ENCODE measurements at places on chromosomes 2 and 18.

GRCh38 chr2:47034973-47035609 lies 119.5 kb upstream of the MCFD2 start:
- no peak for DNase-seq

DNA sequence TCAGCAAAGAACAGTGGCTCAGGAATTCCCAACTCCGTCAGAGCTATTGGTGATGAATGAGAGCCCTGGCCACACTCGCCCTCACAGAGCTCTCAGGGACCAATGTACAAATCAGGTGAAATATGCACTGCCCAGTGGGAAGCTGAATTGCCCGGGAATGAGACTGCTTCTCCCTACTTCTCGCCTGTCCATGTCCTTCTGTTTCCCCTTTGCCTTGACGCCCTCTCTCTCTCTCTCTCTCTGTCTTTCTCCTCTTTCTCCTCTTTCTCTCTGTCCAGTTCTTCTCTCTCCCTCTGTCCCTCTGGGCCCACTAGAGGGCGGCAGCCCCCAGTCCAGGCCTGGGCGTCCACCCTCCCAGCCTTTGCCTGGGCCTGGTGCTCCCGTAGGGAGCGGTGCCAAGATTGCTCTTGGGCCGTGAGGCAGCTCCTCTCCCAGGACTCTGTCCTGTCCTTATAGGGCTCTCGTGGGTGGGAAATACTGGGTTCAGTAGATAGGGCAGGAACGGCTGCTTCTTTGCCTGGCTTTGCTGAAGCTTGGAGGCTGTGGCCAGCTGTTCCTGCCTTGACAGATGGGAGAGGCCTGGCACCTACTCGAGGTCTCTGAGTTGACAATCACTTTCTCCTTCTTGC lies 28.4 kb upstream of the PUM2 start:
- peak; percentile 51 for DNase-seq

GRCh38 chr18:34929336-34929780 lies 111.9 kb upstream of the MAPRE2 start:
- peak; percentile 9 for DNase-seq

DNA sequence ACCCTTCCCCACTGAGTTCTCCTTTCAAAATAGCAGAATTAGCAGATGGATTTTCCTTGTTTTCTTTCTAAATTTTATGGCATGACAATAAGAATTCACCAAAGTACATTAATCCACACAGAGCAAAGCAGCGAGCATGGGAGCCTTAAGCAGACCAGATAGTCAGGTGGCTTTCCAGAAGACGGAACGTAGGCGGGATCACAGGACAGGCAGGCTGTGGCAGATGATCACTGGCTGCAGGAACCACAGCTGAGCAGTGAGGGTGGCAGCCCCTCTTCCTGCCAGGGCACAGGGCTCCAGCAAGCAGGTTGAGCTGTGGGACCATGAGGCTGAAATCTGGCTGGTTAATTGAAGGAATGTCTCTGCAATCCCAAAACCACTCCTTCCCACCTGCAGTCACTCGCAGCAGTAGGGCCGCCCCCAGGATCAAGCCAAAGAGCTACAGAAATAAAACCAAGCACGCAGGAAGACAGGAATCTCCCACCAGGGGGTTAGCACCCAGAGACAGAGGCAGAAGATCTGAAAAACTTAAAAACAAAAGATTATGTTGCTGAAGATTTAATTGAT lies 259.9 kb downstream of the EIPR1 start:
- DNase-seq, result no peak

- DNase-seq, result no peak
These were observed 77.3 kb downstream of the LPIN2 start for GRCh38 chr18:2935438-2936192.

DNA sequence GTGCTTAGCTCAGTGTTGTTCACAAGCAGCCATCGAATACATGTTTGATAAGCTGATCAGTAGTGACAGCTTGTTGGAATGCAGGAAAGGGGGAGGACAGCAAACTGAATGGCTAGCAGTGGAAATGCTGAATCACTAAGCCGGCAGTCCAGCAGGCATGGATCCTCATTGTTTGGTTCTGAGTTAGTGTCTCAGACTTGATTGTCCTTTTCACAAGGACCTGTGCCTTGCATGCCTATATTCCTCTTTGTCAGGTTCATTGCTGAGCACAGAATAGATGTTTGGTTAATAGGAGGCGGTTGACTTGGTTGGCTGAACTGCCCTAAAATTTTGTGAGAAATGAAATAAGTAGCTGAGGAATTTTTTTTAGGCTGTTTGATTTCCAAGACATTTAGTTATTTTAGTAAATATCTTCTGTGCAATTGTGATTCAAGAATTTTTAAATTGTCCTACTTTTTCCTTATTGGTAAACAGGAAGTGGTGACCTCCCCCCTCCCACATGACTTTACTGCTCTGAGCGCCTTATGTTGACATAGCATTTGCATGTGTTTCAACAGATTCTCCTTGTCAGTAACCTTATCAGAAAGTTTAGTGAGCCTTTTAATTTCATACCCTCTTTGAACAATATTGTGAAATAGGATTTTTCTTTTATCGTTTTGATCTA lies 21.4 kb upstream of the STON1 start:
- DNase-seq, result no peak

DNA sequence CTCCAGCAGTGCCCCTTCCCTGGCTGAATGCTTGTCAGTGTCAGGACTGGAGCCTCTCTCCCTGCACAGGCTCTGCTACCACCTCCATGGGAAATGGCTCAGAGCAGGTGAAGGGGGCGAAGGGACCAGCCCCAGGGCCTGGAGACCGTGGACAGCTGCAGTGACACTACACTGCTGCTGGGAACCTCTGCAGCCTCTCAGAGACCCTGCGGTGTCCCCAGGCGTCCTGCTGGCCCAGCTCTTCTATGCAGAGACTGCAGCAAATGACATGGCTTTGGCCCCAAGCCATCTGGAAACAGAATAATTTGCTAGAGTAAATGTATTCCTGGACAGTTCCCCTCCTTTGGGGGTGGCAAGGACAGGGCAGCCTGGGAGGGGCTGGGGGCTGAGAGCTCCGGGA lies 53.2 kb downstream of the CIB4 start:
- DNase-seq, result no peak

GRCh38 chr2:136301006-136301405 lies 183.1 kb upstream of the CXCR4 start:
- DNase-seq, result no peak

DNA sequence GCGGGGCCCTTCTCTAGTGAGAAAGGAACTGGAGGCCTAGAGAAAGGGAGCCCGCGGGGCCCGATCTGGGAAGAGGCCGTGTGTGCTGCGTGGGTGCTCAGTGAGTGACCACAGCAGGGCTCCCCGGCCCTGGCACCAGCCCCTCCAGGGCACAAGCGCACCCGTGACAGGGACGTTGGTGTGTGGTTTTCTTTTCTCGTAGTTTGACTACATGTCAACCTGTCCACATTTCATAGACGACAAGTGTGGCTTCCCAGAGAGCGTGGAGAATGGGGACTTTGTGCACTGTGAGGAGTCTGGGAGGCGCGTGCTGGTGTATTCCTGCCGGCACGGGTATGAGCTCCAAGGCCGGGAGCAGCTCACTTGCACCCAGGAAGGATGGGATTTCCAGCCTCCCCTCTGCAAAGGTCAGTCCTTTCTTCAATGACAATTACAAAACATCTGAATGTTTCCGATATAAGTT lies 83.1 kb downstream of the TPO start:
- DNase-seq, result no peak

GRCh38 chr18:50686409-50686808 lies 126.5 kb downstream of the MAPK4 start:
- DNase-seq, result no peak

- DNase-seq, result no peak
These were observed 102.2 kb downstream of the LRRC30 start for GRCh38 chr18:7333025-7333562.

GRCh38 chr2:203476881-203477280 lies 58.2 kb downstream of the RAPH1 start:
- no peak for DNase-seq

DNA sequence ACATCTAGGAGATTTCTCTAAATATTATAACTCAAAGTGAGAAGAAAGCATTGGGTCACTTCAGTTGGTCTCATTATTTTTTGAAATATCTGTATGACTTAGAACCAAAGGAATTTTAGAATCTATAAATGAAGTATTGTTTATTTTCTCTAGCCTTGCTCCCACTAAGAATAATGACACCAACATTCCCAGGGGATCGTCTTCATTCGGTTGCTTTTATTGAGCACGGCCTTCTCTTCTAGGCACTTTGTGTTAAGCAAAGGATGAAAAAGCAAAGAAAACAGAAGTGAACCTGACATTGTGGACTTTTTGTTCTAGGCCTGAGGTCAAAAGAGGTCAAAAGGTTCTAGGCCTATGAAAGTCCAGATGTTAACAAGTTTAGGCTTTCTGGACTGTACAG lies 231.9 kb downstream of the GALR1 start:
- no peak for DNase-seq

GRCh38 chr2:48527226-48527885 lies 2.6 kb upstream of the STON1 start:
- DNase-seq, result no peak

GRCh38 chr2:239462191-239462515 lies 61.3 kb upstream of the HDAC4 start:
- no peak for DNase-seq

- DNase-seq, result no peak
These were observed 33.6 kb downstream of the TWIST2 start for GRCh38 chr2:238881353-238882081.

GRCh38 chr2:164952057-164952702 lies 3.1 kb downstream of the SLC38A11 start:
- no peak for DNase-seq

- no peak for DNase-seq
These were observed 31.4 kb upstream of the TAF1B start for GRCh38 chr2:9811679-9812511.

- DNase-seq, result peak; percentile 27
These were observed 132.7 kb upstream of the XPO1 start for GRCh38 chr2:61670591-61671501.

GRCh38 chr2:235171550-235172031 lies 219.8 kb downstream of the SH3BP4 start:
- DNase-seq, result no peak

GRCh38 chr2:156333274-156333950 lies 891 bp upstream of the NR4A2 start:
- DNase-seq, result no peak

- DNase-seq, result no peak
These were observed 14.0 kb downstream of the USP34 start for GRCh38 chr2:61456746-61457420.

- DNase-seq, result no peak
These were observed 25.5 kb upstream of the CTNNA2 start for GRCh38 chr2:79487399-79487798.

DNA sequence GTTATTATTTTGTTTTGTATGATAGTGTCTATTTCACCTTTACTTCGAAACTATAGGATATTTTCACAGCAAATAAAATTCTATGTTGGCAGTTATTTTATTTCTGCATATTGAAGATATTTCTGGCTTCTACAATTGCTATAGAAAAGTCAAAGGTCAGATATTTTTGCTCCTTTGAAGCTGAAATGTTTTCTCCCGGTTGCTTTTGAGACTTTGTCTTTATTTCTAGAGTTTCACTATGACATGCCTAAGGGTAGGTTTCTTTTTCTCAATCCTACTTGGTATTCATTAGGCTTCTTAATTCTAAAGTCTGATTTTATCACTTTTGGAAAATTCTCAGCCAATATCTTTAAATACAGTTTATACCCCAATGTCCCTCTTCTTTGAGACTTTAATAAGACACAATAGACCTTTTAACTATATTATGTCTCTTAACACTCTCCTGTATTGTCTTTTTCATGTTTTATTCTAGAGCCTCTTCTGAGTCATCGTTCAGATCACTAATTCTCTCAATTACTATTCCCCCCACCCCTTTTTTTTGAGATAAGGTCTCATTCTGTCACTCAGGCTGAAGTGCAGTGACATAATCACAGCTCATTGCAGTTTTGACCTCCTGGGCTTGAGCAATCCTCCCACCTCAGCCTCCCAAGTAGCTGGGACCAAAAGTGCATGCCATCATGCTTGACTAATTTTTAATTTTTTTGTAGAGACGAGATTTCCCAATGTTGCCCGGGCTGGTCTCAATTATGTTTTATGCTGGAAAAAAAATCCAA lies 50.5 kb downstream of the USP37 start:
- no peak for DNase-seq

- DNase-seq, result no peak
These were observed 12.9 kb upstream of the GAL3ST2 start for GRCh38 chr2:241763551-241764274.

DNA sequence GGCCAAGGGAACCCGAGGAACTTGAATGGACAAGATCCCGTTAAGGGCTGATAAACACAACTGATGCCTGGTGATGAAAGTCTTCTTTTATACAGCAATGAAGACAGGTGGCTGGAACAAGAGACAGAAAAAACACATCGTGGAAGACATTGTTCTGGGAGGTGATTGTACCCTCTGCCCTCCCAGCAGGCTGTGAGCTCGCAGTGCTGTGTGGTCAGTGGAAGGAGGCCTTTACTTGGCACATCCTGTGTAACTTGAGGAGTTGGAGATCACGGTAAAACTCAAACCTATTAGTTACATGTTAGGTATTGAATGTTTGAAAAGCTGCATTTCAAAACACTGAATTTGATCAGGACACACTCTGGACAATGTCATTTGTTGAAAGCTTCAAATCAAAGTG lies 249.9 kb upstream of the EPAS1 start:
- DNase-seq, result no peak

GRCh38 chr2:202442882-202443281 lies 66.8 kb downstream of the BMPR2 start:
- DNase-seq, result no peak

DNA sequence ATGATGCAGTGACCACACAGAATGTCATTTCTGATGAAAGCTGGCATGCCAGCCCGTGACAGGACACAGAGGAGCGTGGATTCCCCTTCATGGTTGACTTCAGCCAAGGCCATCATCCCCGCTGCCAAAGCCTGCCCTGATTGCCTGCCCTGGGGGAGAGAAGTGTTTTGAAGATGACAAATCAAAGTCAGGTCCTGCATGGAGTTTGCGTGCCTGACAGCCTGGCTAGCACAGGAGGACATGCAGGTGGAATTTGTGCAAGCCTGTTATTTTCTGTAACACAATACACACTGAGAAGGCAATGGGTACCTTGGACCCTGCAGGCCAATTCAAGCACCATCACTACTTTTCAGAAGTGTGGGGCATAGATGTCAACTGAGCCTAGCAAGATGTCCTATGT lies 5.4 kb upstream of the IL1R2 start:
- no peak for DNase-seq

DNA sequence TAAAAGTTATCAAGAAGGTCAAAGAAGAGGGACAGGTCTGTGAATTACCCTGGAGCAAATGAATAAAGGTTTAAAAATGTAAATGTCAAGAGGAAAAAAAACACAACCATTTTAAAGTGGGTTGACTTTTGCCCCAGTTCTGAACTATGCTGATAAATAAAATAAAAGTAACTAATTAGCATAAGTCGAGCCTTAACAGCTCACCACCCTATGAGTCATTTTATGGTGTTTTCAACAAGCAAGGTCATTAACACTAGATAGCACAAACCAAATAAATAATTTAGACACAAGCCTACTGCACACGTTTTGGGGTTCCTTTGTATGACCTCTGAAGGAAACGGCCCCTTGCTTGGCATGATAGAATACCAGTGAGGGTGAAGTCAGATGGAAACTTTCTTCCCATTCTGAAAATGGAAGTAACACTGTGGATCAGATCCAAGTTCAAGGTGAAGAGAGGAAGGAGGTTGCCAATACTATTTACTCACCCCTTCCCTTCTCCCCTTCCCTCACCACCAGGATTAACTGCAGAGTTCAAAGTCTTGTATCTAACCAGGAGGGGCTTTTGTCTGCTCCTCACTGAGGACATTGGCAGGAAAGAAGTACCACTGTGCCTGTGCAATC lies 380.0 kb upstream of the ACVR2A start:
- DNase-seq, result no peak
